ENCODE measurements at places on chromosomes 13 and 19.

DNA sequence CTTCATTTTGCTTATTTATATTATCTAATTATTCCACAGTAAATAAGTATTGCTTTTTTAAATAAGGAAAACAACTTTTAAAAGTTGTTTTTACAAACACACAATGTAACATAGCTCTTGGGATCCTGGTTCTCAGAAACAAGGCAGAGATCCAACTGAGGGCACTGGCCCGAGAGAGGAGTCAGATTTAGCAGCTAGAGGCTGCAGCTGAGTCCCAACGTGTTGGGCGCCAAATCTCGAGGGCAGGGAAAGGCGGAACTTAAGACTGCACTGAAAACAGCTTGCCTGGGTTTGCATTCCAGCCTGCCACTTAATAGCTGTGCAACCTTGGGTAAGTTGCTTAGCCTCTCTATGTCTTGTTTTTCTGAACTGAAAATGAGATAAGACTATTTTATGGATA, 16.4 kb upstream of the WASF3 start:
- no peak for DNase-seq

- DNase-seq = no peak
Observed at GRCh38 chr13:108425056-108425455, 155.5 kb downstream of the TNFSF13B start.

- DNase-seq = peak; percentile 71
Observed at GRCh38 chr19:8571006-8571411, 6.2 kb downstream of the MYO1F start.

- DNase-seq = no peak
Observed at GRCh38 chr19:38686530-38686888, 39.1 kb downstream of the ACTN4 start.

GRCh38 chr19:46036744-46037128, 4.1 kb downstream of the IGFL4 start:
- DNase-seq = no peak

Data from AG08396 (cell line).